NCI-H1092 (cell line): ENCODE measurements at places on chromosomes 6 and 20.

DNA sequence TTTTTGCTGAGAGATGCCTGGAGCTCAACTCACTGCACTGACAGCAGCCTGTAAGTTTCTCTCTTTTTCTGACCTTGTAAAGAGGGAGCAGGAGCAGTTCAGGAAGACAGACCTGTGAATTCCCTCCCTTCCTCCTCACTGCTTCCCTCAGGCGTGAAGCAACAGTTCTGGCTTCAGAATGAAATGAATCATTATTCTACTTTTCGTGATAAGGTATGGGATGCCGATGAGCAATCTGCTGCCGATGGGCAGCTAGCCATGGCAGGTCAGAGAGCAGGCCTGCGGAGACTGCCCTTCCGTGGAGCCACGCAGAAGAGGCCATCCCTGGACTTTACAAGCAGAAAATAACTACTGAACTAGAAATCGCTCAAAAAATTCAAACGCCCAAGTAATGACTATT is 426.5 kb upstream of the RNF217 start:
- DNase-seq: no peak

DNA sequence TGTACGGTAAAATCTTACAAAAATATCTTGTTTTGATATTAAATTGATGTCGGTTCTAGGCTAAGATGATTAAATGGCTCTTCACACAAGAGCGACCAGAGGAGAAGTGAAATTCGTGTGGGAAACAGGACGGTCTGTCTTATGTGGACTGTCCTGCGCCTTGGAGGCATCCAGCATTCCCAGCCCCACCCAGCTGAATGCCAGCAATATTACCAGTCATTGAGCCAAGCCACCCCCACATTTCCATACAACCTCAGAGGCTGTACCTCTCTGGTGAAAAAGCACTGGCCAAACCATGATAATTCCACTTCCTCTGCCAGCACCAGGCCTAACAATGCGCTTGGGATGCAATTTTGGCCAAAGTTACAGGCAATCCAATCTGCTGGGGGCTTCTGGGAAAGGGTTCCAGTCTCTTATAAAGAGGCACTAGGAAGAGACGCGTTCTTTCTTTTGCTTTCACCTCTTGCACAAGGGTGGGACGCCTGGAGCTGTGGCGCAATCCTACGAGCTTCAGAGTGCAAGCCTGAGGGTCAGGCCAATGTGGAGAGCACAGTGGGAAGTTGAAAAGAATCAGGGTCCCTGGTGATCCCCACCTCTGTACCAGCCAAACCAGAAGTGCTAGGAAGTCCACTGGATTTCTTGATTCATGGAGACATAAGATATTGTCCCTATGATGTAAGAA is 213.1 kb downstream of the PREX1 start:
- DNase-seq: no peak

DNA sequence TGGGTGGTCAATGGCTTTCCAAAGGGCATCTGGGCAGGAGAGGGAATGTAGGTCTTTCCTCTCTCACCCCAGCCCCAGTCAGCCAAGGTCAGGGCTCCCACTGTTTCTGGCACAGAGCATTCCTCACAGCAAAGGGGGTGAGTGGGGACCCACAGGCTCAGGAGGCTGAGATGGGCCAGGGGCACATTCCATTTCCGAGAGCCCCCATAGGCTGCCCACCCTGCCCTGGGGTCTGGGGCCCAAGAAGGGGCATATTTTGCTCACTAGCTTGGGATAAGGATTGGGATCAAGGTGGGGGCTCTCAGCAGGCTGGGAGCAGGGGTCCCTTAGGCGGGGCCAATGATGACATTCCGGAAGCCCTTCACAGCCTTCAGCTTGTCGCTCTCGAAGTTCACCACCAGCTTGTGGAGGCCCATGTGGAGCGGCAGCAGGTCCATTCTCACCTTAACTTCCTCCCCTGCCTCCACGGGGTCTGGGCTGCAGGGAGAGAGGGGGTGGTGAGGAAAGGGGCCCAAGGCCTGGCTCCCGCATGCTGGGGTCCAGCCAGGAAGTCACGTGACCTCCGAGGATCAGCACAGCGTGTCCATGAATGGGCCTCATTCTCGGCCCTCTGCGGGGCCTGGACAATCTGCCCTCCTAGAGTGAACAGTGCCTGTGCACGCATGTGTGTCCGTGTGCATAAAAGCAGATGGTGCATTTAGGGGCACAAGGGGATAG is 35.0 kb downstream of the TGM2 start:
- no peak for DNase-seq

DNA sequence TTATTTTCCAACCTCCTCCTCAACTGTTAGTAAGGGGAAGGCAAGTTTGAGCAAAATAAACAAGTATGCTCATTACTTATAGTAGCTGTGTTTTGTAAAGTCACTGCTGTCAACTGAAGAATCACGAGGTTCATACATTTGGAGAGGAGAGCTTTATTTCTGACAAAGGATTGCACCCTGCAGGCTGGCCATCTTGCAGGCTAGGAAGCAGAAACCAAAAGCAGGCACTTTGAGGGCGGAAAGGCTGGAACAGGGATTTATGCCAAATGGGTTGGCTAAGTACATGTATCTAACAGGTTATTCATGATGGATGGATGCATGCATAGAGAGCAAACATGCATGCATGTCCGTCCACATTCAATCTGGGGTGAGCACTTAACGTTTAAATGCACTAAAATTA is 46.7 kb downstream of the PSMB1 start:
- no peak for DNase-seq

DNA sequence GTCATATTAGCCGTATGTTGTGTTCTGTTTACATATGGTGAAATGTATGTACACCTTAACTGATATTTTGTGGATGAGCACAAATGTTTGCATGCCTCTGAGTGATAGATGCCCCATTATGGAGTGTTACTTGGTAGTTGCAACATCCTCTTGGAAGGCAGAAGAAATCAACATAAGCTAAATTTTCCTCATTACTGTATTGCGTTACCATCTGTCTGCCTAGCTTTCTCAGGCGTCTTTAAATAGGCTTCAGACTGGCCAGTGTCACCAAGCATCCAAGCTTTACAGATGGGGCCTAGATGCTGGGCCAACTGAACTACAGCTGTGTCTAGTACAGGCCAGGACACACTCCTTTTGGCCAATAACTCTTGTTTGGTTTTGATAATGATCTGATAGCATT is 250.6 kb downstream of the SAMD5 start:
- DNase-seq: no peak

DNA sequence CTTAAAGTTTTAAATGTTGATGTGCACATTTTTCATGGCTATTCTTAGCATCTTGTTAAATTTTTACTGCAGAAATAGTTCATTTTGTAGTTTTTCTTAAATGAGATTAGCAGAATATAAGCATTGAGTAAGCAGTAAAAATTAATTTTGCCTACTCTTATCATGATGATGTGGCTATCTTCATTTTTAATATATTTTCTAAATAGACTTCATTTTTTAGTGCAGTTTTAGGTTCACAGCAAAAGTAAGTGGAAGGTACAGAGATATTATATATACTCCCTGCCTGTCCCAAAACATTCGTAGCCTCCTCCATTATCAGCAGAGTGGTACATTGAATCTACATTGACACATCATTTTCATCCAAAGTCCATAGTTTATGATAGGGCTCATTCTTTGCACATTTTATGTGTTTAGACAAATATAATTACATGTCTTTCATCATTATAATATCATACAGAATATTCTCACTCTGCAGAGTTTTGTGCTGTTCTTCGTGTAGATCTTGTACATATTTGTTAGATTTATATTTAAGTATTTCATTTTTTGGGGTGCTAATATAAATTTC is 13.7 kb downstream of the STXBP5 start:
- DNase-seq: no peak

GRCh38 chr20:34549291-34549928 is 9.1 kb upstream of the MAP1LC3A start:
- DNase-seq: no peak

- peak; percentile 16 for DNase-seq
Observed at GRCh38 chr20:44388466-44389023, 33.0 kb downstream of the HNF4A start.

DNA sequence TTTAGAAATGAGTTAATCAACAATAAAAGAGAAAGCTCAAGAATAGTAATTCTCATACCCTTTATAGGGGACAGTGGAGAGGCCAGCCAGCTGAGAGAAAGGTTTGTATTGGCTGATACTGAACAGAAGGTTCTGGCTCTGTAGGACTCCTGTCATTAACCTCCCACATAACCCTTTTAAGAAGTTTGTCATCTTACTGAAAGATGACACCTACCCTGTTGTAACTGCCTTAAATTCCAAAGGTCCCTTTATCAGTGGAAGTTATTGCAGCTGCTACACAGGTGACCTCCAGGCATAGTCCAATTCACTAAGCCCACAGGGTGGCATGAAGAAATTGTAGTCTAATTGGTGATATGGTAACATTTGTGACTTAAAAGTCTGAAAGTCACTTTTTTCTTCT is 790.1 kb downstream of the TENT5A start:
- no peak for DNase-seq

DNA sequence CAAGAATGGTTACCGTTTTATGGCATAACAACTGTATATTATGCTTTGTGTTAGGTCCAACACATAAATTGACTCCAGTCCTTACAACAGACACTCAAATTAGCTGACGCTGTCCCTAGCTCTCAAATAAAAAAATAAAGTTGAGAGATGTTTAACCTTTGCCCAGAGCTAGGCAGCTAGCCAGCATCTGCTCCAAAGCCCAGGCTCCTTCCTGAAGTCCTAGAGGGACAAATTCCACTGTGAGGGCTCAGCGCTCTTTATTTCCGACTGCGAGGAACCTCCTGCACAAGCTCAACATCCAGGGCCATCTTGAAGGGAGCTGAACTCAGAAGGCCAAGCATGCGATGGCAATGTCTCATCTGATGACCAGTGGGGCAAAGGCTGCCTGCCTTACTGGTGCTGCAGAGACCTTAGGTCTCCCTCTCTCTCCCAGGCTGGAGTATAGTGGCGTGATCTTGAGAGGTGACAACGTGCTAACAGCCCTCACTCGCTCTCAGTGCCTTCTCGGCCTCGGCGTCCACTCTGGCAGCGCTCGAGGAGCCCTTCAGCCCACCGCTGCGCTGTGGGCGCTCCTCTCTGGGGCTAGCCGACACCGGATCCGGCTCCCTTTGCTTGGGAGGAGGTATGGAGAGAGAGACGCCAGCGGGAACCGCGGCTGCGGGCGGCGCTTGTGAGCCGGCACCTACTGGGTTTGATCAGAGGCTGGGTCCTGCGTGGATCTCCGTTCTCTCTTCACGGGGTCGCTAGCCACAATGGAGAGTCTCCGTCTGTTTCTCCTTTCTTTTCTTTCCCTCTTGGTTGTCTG is 24.7 kb upstream of the GFOD1 start:
- DNase-seq: no peak

DNA sequence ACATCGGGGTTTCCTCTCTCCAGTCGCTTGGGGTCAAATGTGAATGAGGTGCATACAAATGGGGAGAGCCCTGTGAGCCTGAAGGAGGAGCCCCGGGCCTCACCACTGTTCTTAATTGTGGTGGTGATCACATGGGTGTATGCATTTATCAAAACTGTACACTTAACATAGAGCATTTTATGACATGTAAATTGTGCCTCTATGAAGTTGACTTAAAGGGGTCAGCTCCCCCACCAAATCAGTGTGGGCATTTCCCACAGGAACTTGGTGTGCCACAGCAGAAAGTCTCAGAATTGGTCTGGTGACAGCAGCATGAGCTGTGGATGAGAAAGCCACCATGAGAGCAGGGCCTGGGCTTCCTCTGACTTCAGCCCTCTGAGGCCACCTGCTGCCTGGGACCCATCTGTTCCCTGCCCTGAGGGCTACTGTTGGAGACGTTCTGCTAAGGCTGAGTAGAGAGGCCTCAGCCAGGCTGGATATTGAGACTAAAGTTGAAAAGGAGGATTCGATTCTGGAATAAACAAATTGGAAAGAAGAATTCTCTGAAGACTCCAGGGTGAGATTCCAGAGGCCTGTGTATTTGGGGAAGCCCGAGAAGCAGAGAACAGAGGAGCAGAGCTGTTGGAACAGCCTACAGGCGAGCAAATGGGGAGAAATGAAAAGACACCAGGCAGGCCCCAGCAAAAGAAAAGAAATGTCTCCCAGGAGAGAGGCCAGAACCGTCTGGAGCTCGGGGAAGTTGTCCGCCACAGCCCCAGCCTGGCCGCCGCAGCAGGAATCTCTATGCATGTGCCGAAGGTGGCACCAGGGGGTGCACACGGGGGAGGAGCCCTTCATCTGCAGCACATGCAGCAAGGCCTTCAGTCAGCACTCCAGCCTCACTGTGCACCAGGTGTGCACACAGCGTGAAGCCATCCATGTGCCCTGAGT is 37.6 kb upstream of the XRN2 start:
- no peak for DNase-seq

- DNase-seq: no peak
Observed at GRCh38 chr20:50930976-50931305, 296 bp downstream of the ADNP start.

- DNase-seq: no peak
Observed at GRCh38 chr6:147397306-147397705, 111.2 kb upstream of the SAMD5 start.

- no peak for DNase-seq
Observed at GRCh38 chr6:38957426-38957825, 91.2 kb upstream of the GLP1R start.

GRCh38 chr6:22392711-22393110 is 95.9 kb upstream of the PRL start:
- no peak for DNase-seq

DNA sequence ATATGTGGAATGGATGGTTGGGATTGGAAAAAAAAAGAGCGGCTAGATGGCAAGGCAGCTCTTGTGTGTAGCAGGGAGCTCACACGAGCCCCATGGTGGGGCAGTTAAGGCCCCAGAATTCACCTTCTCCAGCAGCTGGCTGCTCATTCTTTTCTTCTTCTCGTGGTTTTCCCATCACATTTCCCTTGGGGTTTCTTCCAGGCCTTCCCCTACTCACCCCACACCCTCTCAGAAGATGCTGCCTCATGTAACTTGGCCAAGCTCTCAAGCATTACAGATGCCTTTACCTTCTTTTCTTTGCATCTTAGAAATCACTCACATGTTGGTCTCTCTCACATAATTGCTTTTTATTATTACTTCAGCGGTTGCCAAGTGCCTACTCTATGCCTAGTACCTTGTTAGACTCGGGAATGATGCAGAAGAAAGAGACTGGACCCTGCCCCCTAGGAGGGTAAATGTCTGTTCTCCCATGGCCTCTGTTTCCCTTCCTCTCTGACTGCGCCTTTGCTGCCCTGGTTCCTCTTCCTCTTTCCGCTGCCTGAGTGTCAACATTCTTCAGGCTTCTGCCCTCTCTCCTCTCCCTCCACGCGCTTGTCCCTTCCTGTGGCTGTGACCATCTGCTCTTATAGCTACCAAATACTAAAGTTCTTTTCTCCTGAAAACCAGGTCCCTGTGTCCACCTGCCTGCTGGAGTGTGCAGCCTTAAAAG is 28.6 kb downstream of the PPARD start:
- no peak for DNase-seq

DNA sequence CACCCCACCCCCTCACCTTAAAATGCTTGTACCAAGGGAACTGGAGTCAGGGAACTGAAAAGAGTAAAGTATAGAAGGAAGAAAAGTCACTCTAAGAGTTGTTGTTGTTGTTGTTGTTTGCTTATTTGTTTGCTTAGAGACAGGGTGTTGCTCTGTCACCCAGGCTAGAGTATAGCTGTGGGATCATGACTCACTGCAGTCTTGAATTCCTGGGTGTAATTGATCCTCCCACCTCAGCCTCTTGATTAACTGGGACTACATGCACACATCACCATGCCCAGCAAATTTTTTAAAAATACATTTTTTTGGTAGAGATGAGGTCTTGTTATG is 681.6 kb upstream of the GJE1 start:
- no peak for DNase-seq
